ENCODE measurements at places on chromosomes 1 and 21.

DNA sequence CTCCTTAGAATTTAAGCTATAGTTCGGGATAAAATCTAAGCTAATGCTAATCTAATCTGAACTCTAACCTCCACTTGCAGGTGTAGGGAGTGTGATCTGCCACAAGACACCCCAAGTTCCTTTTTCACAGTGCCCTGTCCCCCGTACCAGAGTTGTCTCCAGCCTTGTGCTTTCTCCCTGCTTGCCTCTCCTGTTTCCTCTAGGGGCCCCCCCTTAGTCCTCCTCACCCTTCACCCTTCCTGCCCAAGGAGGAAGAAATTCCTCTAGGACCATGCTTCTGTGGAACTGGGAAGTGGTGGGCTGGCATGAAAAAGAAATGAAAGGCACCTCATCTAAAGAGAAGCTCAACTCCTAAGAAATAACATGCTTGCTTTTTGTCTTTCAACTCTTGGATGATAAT is 50.2 kb upstream of the BCL9 start:
- DNase-seq: no peak

DNA sequence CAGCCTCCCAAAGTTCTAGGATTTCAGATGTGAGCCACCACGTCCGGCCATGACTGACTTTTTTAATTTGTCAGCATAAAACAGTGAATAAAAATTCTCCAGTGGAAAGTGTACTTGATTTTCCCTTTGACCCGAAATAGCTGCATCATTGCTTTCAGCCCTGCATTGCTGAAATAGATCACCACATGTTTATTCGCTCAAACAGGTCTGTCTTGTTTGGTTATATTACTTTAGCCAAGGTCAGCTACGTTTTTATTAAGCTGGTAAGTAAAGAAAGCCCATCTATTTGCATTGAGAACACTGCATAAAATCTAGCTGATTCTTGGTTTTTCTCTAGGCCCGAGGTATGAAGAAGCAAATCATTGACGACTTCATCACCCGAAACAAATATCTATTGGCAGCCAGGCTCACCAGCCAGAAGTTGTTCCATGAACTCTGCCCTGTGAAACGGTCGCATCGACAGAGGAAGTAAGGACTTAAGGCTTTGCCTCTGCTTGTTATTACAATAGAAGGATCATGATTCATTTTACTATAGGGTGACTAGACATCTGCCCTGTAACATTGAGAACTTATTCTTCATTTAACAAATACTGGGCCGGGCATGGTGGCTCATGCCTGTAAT is 25.6 kb downstream of the AGMAT start:
- no peak for DNase-seq

DNA sequence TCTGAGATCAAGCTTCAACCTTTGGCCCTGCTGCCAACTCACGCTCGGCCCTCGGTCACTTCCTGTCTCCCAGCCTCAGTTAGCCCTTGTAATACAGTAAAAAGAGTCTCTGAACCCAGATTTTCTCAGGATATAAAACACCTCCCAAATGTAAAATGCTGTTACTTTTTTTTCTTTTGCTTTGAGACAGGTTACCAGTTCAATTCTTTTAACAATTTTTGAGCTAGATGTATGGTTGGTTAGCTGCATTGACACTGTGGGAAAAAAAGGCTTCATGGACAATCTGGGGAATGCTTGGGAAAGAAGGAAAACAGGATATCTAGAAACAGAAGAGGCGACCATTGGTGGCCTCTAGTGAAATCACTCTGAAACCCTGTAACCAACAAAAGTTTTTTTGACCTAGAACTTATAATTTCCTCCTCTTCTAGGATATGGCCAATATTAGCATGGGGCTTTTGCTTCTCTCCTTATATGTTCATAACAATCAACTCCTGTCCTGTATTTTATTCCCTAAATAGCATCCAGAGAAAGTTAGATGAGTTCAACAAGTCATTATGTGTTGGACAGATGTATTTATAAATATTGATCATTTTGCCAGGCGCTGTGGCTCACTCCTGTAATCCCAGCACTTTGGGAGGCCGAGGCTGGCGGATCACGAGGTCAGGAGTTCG is 1.3 kb downstream of the CMPK1 start:
- peak; percentile 84 for DNase-seq

- no peak for DNase-seq
Observed at GRCh38 chr21:34219334-34220060, 144.3 kb upstream of the KCNE2 start.

DNA sequence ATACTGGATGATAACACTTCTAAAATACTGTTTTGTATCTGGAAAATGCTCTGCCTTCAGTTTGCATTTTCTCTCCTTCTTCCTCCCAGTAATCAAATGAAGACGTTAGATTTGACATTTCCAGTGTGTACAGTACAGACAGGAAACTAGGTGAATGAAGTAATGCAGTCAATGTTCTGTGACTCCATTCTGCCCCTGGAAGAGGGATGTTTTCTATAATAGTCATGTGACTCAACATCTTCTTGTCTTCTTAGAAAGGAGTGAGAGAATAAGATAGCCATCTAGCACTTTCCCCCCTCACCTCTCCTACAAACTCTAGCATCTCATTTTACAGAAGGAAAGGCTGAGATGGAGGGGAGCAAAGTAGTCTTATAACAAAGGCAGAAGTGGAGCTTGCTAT is 77.6 kb downstream of the DDR2 start:
- no peak for DNase-seq

Data from CD14-positive monocyte (primary cell).